IMR-90 (cell line): ENCODE measurements at places on chromosomes 2 and 18. TPM values are rescaled to one million over a fixed set of nuclear protein-coding genes. Genes with fewer than 3 reads are reported as not detected.

Gene PCARE
- not detected in 2 replicates for total RNA-seq

Gene SEPTIN2
- total RNA-seq = 504 and 570 TPM in 2 replicates

Gene SOWAHC
- 4.8 and 8.9 TPM in 2 replicates for total RNA-seq

Gene USP40
- total RNA-seq = 27.8 and 30.8 TPM in 2 replicates

Gene SLC23A3
- under 0.01 and 0.18 TPM in 2 replicates for total RNA-seq

Gene ZNF385B
- under 0.01 TPM in 1 of 2 replicates, not detected in the other for total RNA-seq

Gene SCG2
- total RNA-seq = 0.36 and 0.56 TPM in 2 replicates

Gene ANKRD30B
- total RNA-seq = not detected in 2 replicates

Gene POTEJ
- not detected in 2 replicates for total RNA-seq

Gene EFEMP1
- 164 and 214 TPM in 2 replicates for total RNA-seq

Gene RAB27B
- 1.3 and 1.7 TPM in 2 replicates for total RNA-seq

Gene LGALSL
- 1.7 and 2.9 TPM in 2 replicates for total RNA-seq

Gene CHN1
- 54.4 and 58.4 TPM in 2 replicates for total RNA-seq

Gene EPHA4
- 111 and 132 TPM in 2 replicates for total RNA-seq

- no peak for DNase-seq
Measured at GRCh38 chr2:160015746-160016145, 46.7 kb downstream of the PLA2R1 start.

GRCh38 chr18:37529863-37530262 is 35.7 kb downstream of the CELF4 start:
- DNase-seq = no peak

- no peak for DNase-seq
Measured at GRCh38 chr2:223519471-223519870, 82.7 kb downstream of the SCG2 start.

DNA sequence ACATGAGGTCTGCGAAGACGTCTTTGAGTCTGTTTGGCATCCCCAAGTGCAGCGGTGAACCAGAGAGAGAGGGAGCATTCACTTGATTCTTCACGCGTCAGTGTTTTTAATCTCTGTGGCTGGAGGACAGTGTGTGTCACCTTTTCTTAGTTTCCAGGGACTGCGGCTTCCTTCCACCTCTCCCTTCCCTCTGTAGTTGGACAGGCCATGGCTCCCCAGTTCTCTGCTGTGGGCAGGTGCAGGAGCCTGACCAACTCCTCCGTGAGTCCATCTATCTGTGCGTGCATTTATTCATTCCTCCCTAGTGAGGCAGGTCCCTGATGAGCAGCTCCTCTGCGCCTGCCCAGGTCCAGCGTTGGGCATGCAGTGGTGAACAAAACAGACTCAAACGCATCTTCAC is 42.9 kb downstream of the AGAP1 start:
- DNase-seq = no peak

- DNase-seq = no peak
Measured at GRCh38 chr2:238091436-238092060, 8.6 kb upstream of the ESPNL start.

- DNase-seq = peak; percentile 43
Measured at GRCh38 chr2:170222298-170222697, 44.4 kb downstream of the MYO3B start.

DNA sequence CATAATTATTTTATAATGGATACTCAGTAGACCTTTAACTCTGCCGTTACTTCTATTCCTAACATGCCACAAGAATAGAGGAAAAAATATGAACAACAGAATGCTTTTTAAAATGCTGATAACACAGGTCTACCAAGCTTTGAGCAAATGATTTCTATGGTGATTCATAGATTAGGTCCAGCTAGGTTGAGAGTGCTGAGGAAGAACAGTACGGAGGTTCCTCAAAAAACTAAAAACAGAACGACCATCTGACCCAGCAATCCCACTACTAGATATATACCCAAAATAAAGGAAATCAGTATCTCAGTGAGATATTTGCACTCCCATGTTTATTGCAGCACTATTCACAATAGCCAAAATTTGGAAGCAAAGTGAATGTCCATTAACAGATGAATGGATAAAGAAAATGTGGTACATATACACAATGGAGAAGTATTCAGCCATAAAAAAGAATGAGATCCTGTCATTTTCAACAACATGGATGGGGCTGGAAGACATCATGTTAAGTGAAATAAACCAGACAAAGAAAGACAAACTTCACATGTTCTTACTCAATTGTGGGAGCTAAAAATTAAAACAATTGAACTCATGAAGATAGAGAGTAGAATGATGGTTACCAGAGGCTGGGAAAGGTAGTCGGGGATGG is 111.6 kb upstream of the SERTAD2 start:
- DNase-seq = no peak

DNA sequence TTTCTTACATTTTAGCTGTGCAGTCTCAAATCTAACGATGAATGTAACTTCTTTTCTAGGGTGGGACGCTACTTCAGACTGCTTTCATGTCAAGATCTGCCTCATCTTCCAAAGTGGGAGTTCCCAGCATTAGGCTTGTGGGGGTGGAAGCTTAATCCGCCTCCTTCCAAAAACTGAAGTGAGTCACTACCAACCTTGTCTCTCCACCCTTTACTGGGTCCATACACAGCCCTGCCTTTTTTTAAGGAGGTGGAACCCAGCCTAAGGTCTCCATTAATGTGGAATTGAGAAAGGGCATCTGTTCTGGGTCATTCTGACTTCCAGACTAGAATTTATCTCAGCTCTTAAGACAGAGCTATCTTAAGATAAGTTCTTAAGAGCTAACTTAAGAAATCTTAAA is 42.0 kb upstream of the NFE2L2 start:
- no peak for DNase-seq

- no peak for DNase-seq
Measured at GRCh38 chr2:121155502-121156056, 129.4 kb downstream of the TFCP2L1 start.

- DNase-seq = no peak
Measured at GRCh38 chr18:11996190-11996754, 15.0 kb downstream of the IMPA2 start.

GRCh38 chr2:239146741-239147181 is 254.1 kb downstream of the HDAC4 start:
- no peak for DNase-seq

GRCh38 chr2:4346628-4347027 is 643.3 kb downstream of the DCDC2C start:
- DNase-seq = no peak

- DNase-seq = no peak
Measured at GRCh38 chr2:37602040-37602439, 69.4 kb downstream of the CDC42EP3 start.

- DNase-seq = no peak
Measured at GRCh38 chr18:29855637-29856036, 1186.9 kb downstream of the DSC3 start.

- no peak for DNase-seq
Measured at GRCh38 chr2:233692648-233693047, at the start of gene UGT1A6. Gene UGT1A6, plus strand, starts transcription at chr2:233692890. Its CDS starts 115 bp downstream, at chr2:233693005.

GRCh38 chr18:66346833-66347588 is 256.9 kb downstream of the CDH19 start:
- DNase-seq = no peak

GRCh38 chr2:3604991-3605961 is 10.4 kb downstream of the COLEC11 start:
- no peak for DNase-seq

DNA sequence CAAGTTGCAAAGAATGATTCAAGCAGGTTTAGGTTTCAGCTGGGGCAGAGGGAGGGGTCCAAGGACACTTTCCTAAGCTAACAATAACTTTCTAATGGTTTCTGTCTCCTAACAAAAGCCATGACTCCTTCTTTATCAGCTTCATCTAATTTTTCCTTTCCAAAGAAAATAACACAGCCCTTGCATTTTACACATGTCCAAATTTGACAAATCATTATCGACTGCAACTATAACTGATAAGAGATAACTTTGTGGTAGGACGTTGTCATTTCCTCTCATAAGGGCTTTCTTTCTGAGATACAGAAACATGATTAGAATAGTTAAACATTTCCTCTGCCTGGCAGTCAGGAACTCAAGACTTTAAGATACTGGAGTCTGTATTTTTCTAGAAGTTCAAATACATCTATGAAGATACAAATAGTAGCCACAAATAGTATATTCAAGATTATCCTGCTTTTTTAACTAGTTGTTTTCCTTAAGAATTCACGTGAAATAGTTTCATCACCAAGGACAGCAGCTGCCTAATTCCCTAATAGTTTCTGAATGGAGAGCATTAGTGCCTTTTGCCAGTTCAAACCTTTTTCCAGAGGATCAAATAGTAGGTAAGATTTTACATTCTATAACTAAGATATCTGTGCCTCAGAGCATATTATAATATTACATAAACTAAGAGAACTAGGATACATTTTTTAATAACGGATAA is 263.2 kb downstream of the EXOC6B start:
- DNase-seq = peak; percentile 37

GRCh38 chr2:129606496-129607270 is 372.8 kb upstream of the RAB6C start:
- no peak for DNase-seq
